Stimulated activated CD4-positive, alpha-beta T cell treated with anti-CD3 and anti-CD28 coated beads, TNF-alpha, amount 100 ng/mL, for 4 hours (primary cell): ENCODE measurements at places on chromosomes 13 and 19.
A peak's percentile ranks its signal among the peaks of the same experiment; 100 is the strongest.

- peak; percentile 59 for DNase-seq
Measured at GRCh38 chr13:31199849-31200636, at the start of gene B3GLCT. TSS of gene B3GLCT (plus strand) at chr13:31199975. CDS start at chr13:31200085, 110 bp downstream.

DNA sequence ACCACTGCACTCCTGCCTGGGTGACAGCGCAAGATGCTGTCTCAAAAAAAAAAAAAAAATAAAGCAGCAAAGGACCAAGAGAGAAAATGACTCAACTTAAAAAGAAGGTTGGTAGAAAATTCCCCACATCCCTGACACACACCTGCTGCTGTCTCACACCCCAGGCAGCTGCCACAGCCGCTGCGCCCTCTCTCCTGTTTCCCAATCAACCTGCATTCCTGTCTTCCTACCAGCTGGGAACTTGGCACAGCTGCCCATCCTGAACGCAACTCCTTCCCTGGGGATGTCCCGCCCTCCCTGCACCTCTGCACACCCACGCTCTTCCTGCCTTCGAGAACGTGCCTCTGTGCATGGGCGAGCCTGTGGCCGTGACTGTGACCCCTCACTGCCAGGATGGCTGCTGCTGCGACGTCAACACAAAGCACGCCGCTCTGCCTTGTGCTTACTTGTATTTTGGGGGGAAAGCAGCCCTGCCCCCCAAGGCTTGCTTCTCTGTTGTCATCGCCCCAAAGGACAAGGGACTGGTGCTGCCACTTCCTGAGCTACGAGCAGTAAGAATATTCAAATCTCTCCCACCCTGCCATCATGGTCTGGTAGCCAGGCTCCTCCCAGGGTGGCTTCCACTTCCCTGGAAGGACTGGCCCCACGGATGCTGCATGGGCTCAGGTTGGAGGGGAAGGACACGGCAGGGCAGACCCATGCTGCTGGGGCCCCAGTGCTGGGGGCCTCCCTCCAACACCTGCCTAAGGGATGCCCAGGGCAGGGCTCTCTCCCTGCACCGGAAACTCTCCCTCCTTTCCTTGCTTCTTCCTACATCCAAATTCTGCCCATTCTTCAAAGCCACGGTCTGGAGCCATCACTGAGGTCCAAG is 20.7 kb downstream of the SH3GL1 start:
- DNase-seq: no peak

- no peak for DNase-seq
Measured at GRCh38 chr19:3923912-3924311, 9.0 kb upstream of the NMRK2 start.

DNA sequence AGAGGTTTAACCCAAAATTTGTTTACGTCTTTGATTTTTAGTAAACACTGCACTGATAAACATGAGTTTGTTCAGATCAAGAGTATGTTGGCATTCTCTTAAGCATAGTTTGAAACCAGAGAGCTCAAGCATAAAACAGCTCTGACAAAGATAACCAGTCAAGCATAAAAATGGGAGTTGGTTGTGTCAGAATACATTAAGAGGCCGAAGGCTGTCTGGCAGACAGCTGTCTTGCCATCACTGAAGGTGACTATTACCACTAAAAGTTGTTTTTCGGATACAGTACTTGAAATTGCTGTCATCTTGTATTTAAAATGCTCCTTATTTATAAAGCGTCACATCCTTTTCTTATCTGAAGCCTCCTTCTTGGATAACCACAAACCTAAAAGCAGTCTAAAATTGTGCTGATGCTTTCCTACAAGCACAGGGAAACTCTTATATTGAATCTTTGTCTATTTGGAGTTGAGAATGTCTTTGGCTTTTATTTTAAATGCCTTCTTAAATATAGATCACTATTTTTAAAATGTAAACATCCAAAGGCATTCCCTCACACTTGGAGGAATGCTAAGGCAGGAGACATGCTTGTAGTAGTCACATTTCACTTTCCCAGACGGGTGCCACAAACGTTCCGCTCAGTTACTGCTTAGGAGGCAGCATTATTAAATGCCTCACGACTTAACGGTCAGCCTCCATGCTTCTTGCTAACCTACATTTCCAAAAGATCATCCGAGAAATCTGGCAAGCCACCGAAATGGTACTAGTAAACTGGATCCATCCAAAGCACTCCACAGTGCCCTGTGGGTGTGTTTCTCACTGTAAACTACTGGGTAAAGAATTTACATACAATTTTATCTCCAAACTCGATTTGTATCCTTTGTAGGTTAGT is 1.5 kb downstream of the SMAD9 start:
- DNase-seq: no peak

- no peak for DNase-seq
Measured at GRCh38 chr13:113158946-113159345, 498 bp downstream of the PROZ start.

GRCh38 chr13:22644941-22645340 is 535.8 kb upstream of the SGCG start:
- no peak for DNase-seq

DNA sequence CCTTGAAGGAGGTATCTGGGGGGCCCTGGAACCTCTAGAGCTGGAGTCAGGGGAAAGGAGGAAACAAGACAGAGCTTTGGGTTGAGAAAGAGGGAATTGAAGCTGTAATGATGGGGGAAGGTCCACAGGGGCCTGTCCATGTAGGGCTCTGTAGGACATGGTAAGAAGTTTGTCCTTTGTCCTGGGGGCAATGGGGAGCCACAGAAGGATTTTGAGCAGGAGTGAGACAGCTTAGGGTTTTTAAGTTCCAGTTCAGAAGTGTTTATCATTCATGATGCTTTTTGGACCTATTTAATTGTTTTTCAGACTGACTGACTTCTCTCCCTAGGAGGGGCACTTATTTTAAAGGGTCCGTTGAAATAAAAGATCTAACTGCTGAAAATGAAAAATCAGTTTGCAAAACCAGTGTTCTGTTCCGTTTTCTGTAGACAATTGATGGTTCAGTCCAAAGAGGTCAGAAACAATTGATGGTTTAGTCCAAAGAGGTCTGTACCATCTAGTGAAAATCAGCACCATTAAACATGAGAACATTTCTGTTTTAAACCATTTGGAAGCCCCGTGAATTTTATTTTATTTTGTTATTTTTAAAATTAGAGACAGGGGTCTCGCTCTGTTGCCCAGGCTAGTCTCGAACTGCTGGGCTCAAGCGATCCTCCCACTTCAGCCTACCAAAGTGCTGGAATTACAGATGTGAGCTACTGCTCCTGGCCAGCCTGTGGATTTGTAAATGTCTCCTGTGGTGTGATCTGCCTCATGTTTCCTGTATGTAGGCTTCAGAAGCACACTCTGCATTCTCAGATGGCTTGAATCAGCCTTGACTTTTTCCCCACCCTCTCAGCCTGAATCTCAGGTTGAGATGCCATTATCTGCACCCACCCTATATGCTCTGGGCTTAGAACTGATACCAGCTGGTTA is 8.4 kb downstream of the PLD3 start:
- no peak for DNase-seq

DNA sequence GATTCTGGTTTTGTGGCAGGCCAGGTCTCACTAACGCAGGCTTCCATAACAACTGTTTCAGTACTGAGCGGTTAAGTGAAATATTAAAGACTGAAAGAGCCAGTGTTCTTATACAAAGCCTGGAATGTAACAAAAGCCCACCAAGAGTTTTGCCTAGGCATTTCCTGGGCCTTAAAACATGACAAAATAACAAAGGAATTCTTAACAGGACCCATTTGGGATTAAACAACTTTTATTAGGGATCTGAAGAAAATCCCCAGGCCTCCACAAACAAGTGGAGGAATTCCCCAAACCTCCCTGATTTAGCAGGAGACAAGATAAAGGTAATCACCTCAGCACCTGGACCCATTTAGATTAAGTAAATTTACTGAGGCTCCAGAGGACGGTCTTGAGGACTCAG is 799.7 kb upstream of the SPRY2 start:
- DNase-seq: no peak

GRCh38 chr13:51802631-51803418 is 1.1 kb downstream of the DHRS12 start:
- DNase-seq: no peak

- DNase-seq: no peak
Measured at GRCh38 chr19:23949611-23950010, 34.9 kb downstream of the ZNF726 start.
